CD8-positive, alpha-beta memory T cell (primary cell): ENCODE measurements at places on chromosomes 5 and 9. TPM values are rescaled to one million over a fixed set of nuclear protein-coding genes. Genes with fewer than 3 reads are reported as not detected.
A peak's percentile ranks its signal among the peaks of the same experiment; 100 is the strongest.

Gene LCN15
- total RNA-seq, result not detected

Gene PGGT1B
- total RNA-seq, result 44.0 TPM

Gene ENDOG
- 22.3 TPM for total RNA-seq

Gene CARD9
- total RNA-seq, result 1.5 TPM

Gene SPATA31D4
- total RNA-seq, result not detected

Gene NRARP
- total RNA-seq, result 2.3 TPM

Gene CATSPER3
- 0.18 TPM for total RNA-seq

Gene SLC1A1
- total RNA-seq, result not detected

Gene TNFSF15
- total RNA-seq, result 0.15 TPM

Gene PLCXD3
- total RNA-seq, result not detected

Gene LTC4S
- total RNA-seq, result 1.0 TPM

Gene LHX3
- not detected for total RNA-seq

Gene NIM1K
- 0.70 TPM for total RNA-seq

Gene TNC
- total RNA-seq, result 1.2 TPM

Gene SLC25A2
- total RNA-seq, result 0.35 TPM

- no peaks in the 10 kb centered on the region for H3K4me1 ChIP-seq
- no peak overlapping the region for H3K4me3 ChIP-seq
- H3K27ac ChIP-seq, result no peak overlapping the region
- no peaks in the 10 kb centered on the region for H3K36me3 ChIP-seq
These were observed 30.5 kb downstream of the TMOD1 start for GRCh38 chr9:97531888-97532376.

- H3K27me3 ChIP-seq, result peaks cover 13% of the 10 kb centered on the region
- H3K36me3 ChIP-seq, result no peaks in the 10 kb centered on the region
- no peak overlapping the region for H3K4me3 ChIP-seq
- no peak overlapping the region for H3K27ac ChIP-seq
- no peaks in the 10 kb centered on the region for H3K4me1 ChIP-seq
- no peak for DNase-seq
These were observed 887 bp upstream of the PDE8B start for GRCh38 chr5:77209495-77210090.

- DNase-seq, result no peak
- H3K27me3 ChIP-seq, result no peaks in the 10 kb centered on the region
- H3K4me3 ChIP-seq, result no peak overlapping the region
- H3K36me3 ChIP-seq, result no peaks in the 10 kb centered on the region
These were observed 165.3 kb downstream of the BNC2 start for GRCh38 chr9:16705111-16705604.

DNA sequence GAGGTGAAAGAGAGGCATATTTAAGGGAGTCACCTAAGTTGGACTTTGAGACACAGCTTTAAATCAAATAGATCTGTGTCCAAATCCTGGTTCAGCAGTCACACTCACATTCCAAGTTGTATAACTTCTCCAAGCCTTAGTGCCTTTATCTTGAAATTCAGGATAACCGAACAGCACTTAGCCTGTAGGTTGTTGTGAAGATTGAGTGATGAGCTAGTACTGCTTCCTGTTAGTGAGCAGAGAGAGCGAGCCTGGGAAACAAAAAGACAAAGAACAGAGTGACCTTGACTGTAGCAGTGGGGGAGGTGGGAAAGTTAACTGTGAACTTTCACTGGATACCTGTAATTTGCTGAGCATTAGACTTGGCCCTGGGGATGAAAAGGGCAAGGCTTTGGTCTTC lies 22.4 kb downstream of the MAML1 start:
- no peak for DNase-seq
- H3K4me1 ChIP-seq, result peaks cover 16% of the 10 kb centered on the region
- no peak overlapping the region for H3K27ac ChIP-seq

GRCh38 chr5:157197086-157197485 lies 16.4 kb downstream of the ITK start:
- H3K4me3 ChIP-seq, result peak overlapping the region; percentile 1
- peak; percentile 63 for DNase-seq
- peak overlapping the region; percentile 21 for H3K27ac ChIP-seq
- no peaks in the 10 kb centered on the region for H3K27me3 ChIP-seq

DNA sequence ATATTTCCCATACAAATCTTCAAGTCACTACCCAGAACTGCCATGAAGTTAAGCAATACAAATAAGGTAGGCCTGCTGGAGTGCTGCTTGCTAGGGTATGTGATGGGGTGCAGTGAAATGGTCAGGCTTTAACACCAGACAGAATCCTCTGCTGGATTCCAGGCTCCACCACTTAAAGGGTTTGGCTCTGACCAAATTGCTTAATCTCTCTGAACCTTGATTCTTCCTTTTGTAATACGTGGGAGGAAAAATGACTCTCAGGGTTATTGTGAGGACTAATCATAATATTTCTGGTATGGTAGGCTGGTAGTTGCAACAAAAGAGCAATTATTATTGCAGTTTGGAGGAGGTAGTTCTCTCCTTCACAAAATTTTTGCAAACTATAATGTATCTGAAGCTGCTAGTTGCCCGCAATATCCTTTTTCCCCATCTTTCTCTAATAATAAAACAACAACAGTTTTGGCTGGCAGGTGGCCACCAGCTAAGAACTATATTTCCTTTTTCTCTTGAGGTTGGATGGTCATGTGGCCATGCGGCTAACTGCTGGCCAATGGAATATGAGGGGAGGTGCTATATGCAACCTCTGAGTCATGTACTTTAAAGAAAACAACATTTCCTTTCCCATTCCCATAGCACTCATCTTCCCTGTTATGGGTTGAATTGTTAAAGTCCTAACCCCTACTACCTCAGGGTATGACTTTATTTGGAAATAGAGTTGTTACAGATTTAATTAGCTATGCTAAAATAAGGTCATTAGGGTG lies 44.1 kb downstream of the CCL28 start:
- no peak overlapping the region for H3K4me3 ChIP-seq
- H3K27me3 ChIP-seq, result no peaks in the 10 kb centered on the region
- no peak overlapping the region for H3K27ac ChIP-seq

- DNase-seq, result no peak
- no peaks in the 10 kb centered on the region for H3K27me3 ChIP-seq
- H3K27ac ChIP-seq, result no peak overlapping the region
- H3K36me3 ChIP-seq, result no peaks in the 10 kb centered on the region
These were observed 54.0 kb upstream of the FCN2 start for GRCh38 chr9:134826336-134827285.

- no peak for DNase-seq
- H3K27me3 ChIP-seq, result peaks cover 6% of the 10 kb centered on the region
These were observed 146.6 kb upstream of the TUT7 start for GRCh38 chr9:86500667-86501435.

DNA sequence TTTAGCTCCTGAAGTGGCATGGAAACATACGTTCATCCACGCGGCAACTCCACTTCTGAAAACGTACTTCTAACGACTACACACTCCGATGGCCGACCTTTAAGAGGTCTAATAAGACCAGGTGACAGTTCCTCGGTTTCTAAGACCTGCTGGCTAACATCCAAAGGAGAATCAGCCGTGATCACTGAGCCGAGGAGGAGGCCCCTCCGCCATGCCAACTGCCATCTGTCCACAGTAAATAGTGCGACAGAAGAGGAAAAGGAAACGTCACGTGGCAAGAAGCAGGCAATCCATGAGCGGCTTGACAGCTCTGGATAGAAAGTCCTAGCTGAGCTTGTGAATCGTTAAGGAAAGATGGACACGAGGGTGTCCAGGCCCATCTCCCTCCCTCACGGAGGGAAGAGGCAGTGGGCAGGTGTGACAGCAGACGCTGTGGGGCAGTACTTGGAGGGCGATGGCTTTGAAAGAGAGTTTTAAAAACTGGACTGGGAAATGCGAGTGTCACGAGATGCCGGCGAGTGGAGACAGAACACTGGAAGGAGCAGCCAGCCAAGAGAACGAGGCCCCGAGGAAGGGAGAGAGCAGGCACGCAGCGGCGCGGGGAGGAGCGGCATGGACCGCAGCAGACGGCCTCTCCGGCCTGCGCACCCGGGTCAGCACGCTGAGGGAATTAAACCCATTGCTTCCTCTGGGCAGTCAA lies 66.7 kb upstream of the TBC1D9B start:
- DNase-seq, result no peak
- H3K4me3 ChIP-seq, result no peak overlapping the region
- no peak overlapping the region for H3K27ac ChIP-seq
- no peaks in the 10 kb centered on the region for H3K36me3 ChIP-seq

GRCh38 chr9:22107202-22108045 lies 98.3 kb upstream of the CDKN2B start:
- no peaks in the 10 kb centered on the region for H3K27me3 ChIP-seq
- H3K4me3 ChIP-seq, result no peak overlapping the region
- no peaks in the 10 kb centered on the region for H3K4me1 ChIP-seq
- no peak overlapping the region for H3K27ac ChIP-seq
- no peak for DNase-seq

GRCh38 chr5:154363411-154363810 lies 82.4 kb upstream of the SAP30L start:
- no peak overlapping the region for H3K4me3 ChIP-seq
- no peaks in the 10 kb centered on the region for H3K36me3 ChIP-seq
- H3K27ac ChIP-seq, result no peak overlapping the region
- H3K4me1 ChIP-seq, result no peaks in the 10 kb centered on the region
- H3K27me3 ChIP-seq, result no peaks in the 10 kb centered on the region

- H3K36me3 ChIP-seq, result no peaks in the 10 kb centered on the region
- DNase-seq, result no peak
- no peaks in the 10 kb centered on the region for H3K27me3 ChIP-seq
- no peaks in the 10 kb centered on the region for H3K4me1 ChIP-seq
- H3K4me3 ChIP-seq, result no peak overlapping the region
These were observed 232.6 kb upstream of the TNC start for GRCh38 chr9:115350548-115350947.

DNA sequence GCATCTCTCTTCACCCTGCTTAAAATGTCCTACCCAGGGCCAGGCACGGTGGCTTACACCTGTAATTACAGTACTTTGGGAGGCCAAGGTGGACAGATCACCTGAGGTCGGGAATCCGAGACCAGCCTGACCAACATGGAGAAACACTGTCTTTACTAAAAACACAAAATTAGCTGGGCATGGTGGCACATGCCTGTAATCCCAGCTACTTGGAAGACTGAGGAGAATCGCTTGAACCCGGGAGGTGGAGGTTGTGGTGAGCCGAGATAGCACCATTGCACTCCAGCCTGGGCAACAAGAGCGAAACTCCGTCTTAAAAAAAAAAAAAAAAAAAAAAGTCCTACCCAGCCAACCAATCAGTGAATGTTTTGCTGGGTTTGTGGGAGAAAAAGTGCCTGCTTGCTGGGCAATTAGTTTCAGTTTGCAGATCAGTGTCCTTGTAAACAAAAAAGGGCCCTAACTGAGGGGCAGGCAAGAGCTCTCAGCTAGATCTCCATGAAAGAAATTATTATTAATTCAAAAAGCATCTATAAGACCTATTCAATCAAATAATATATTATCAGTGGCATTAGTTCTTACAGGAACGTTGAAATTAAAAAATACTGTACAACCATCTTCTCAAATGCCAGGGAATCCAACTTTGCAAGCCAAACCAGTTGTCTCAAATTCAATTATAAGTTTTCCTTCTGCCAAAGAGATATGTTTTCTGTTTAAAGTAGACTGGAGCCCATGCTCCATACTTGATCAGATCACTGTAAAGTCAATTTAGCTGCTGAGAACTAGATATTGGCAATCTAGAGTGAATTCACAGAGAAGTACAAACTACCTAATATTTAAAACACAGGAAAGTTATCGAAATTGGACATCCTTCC lies 3.9 kb downstream of the MEGF9 start:
- peaks cover 38% of the 10 kb centered on the region for H3K4me1 ChIP-seq
- peak; percentile 3 for DNase-seq
- H3K36me3 ChIP-seq, result no peaks in the 10 kb centered on the region

DNA sequence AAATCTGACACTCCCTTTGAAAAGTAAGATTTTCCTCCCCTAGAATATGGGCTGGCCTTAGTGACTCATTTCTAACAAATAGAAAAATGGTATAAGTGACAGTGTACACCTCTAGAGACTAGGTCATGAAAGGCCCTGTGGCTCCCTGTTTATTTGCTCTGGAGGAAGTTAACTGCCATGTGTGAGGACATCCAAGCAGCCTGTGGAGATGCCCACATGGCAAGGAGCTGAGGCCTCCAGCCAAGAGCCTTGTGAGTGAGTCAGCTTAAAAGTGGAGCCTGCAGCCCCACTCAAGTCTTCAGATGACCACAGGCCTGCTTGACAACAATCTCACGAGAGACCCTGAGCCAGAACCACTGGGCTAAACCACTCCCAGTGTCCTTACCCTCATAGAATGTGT lies 128.1 kb upstream of the LHFPL2 start:
- H3K27me3 ChIP-seq, result no peaks in the 10 kb centered on the region
- no peak overlapping the region for H3K4me3 ChIP-seq
- no peak overlapping the region for H3K27ac ChIP-seq
- DNase-seq, result no peak

GRCh38 chr5:66739021-66739420 lies 142.8 kb downstream of the MAST4 start:
- H3K4me3 ChIP-seq, result no peak overlapping the region
- H3K36me3 ChIP-seq, result no peaks in the 10 kb centered on the region

DNA sequence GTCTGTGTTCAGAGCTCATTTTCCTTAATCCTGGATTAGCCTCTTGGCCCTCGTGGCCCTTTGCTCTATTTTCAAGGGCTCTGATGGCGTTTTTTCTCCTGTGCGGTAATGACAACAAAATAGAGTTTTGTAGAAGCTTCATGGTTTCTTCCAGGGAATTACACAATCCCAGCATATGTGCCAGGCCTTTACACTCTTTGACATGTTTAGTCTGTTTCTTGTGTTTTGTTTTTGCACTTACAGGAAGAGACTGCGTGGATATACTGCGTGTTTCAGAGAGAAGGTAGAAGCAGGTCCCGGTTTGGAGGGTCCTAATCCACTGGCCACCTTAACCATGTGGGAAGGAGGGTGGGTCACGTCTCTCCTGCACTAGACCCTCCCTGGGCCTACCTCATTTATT lies 400.2 kb upstream of the IRX4 start:
- H3K4me1 ChIP-seq, result no peaks in the 10 kb centered on the region
- DNase-seq, result no peak
- no peaks in the 10 kb centered on the region for H3K27me3 ChIP-seq
- no peak overlapping the region for H3K4me3 ChIP-seq
- H3K36me3 ChIP-seq, result no peaks in the 10 kb centered on the region
